ENCODE measurements at places on chromosomes 3 and 15. TPM values are rescaled to one million over a fixed set of nuclear protein-coding genes. Genes with fewer than 3 reads are reported as not detected.

ZNF860 gene
- total RNA-seq, result 0.80 TPM

IGSF11 gene
- 0.40 TPM for total RNA-seq

PARP15 gene
- total RNA-seq, result 0.32 TPM

PSTPIP1 gene
- not detected for total RNA-seq

ITGA11 gene
- 4.7 TPM for total RNA-seq

HHATL gene
- total RNA-seq, result not detected

ROPN1 gene
- total RNA-seq, result not detected

GRCh38 chr3:46902188-46902631 lies 24.7 kb downstream of the PTH1R start:
- H3K27ac ChIP-seq, result no peak overlapping the region
- H3K4me1 ChIP-seq, result no peaks in the 10 kb centered on the region
- DNase-seq, result no peak
- no peaks in the 10 kb centered on the region for H3K36me3 ChIP-seq

DNA sequence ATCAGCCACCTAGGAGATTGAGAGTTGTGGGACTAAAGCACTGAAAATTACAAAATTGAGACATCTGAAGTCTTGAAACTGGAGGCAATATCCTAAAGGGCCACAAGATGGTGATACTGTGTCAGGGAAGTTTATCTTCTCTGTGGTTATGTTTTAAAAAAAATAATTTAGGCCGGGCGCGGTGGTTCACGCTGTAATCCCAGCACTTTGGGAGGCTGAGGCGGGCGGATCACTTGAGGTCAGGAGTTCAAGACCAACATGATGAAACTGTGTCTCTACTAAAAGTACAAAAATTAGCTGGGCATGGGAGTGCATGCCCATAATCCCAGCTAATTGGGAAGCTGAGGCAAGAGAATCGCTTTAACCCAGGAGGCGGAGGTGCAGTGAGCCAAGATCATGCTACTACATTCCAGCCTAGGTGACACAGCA lies 17.9 kb upstream of the NIT2 start:
- H3K4me3 ChIP-seq, result no peak overlapping the region
- peak; percentile 64 for DNase-seq
- no peaks in the 10 kb centered on the region for H3K4me1 ChIP-seq
- H3K36me3 ChIP-seq, result no peaks in the 10 kb centered on the region

DNA sequence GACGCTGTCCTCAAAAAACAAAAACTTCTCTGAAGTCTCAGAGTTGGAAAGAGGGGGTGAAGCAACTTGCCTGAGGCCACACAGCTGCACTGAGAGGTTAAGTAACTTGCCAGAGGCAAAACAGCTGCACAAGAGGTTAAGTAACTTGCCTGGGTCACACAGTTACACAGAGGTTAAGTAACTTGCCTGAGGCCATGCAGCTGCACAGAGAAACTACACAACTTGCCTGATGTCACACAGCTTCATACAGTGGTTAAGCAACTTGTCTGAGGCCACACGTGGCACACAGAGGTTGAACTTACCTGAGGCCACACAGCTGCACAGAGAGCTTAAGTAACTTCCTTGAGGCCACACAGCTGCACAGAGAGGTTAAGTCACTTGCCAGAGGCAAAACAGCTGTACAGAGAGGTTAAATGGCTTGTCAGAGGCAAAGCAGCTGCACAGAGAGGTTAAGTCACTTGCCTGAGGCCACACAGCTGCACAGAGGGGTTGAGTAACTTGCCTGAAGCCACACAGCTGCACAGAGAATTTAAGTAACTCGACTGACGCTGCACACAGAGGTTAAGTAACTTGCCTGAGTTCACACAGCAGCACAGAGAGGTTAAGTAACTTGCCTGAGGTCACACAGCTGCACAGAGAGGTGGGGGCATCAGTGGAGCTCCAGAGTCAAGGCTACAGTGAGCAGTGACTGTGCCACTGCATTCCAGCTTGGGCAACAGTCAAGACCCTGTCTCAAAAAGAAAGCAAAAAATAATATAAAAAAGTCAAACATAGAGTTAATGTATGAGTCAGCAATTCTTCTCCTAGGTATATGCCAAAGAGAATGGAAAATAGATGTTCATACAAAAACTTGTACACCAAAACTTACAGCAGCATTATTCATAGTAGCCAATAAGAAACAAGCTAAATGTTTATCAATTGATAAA lies 12.0 kb upstream of the ACAD9 start:
- no peak for DNase-seq
- H3K4me1 ChIP-seq, result no peaks in the 10 kb centered on the region
- no peak overlapping the region for H3K4me3 ChIP-seq
- no peaks in the 10 kb centered on the region for H3K27me3 ChIP-seq
- no peak overlapping the region for H3K27ac ChIP-seq

- H3K4me3 ChIP-seq, result no peak overlapping the region
- no peaks in the 10 kb centered on the region for H3K4me1 ChIP-seq
- no peaks in the 10 kb centered on the region for H3K36me3 ChIP-seq
- H3K27ac ChIP-seq, result no peak overlapping the region
Observed at GRCh38 chr3:154345422-154346122, 21.3 kb upstream of the DHX36 start.

- no peak overlapping the region for H3K4me3 ChIP-seq
- H3K36me3 ChIP-seq, result no peaks in the 10 kb centered on the region
- H3K27me3 ChIP-seq, result no peaks in the 10 kb centered on the region
- peaks cover 3% of the 10 kb centered on the region for H3K4me1 ChIP-seq
Observed at GRCh38 chr3:47949979-47950378, 66.2 kb downstream of the MAP4 start.

GRCh38 chr3:123783050-123783689 lies 101.0 kb downstream of the MYLK start:
- H3K4me1 ChIP-seq, result peaks cover 18% of the 10 kb centered on the region
- DNase-seq, result no peak
- H3K27ac ChIP-seq, result peak overlapping the region; percentile 20
- peaks cover 3% of the 10 kb centered on the region for H3K27me3 ChIP-seq
- H3K36me3 ChIP-seq, result no peaks in the 10 kb centered on the region

DNA sequence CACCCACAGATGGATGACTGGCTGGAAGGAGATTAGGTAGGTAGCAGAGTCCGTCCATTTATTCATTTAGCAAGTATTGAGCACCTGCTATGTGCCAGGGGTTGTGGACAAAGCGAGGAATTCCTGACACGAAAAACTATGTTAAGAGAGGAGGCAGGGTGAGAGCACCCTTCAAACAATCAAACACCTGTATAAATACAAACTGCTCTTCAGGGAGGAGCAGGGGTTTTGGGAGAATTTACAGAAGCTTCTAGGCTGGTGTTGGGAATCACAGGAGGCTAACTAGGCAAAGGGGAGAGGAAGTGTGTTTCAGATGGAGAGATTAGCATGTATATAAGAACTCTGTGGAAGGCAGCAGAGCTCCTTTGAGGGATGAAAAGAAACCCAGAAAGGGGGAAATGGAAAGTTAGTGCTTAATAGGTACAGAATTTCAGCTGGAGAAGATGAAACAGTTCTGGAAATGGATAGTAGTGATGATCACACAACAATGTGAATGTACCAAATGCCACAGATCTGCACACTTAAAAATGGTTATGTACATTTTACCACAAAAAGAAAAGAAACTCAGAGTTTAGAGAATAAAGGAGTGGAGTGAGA lies 805 bp upstream of the SEC22C start:
- peaks cover 16% of the 10 kb centered on the region for H3K4me1 ChIP-seq
- peak overlapping the region; percentile 37 for H3K4me3 ChIP-seq
- no peaks in the 10 kb centered on the region for H3K27me3 ChIP-seq
- H3K27ac ChIP-seq, result peak overlapping the region; percentile 91
- no peak for DNase-seq

DNA sequence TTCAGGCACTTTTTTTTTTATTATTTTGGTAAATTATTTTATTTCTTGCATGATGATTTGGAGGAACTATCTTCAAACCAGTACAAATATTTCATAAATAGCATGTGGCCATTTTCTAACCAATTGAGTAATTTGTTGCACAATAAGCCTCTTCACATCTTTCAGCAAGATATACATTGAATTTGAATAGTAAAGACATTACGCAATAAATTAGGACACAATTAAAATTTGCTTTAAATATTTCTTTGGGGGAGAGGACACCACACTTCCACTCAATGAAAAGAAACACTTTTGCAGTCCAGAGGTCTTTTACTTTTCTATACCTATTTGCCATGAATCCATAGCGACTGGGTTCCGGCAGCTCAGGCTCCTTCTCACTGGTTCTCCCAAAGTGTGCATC lies 762.6 kb upstream of the GOLIM4 start:
- no peaks in the 10 kb centered on the region for H3K36me3 ChIP-seq
- H3K4me3 ChIP-seq, result no peak overlapping the region
- no peak for DNase-seq
- H3K4me1 ChIP-seq, result peaks cover 28% of the 10 kb centered on the region
- H3K27ac ChIP-seq, result peak overlapping the region; percentile 94

DNA sequence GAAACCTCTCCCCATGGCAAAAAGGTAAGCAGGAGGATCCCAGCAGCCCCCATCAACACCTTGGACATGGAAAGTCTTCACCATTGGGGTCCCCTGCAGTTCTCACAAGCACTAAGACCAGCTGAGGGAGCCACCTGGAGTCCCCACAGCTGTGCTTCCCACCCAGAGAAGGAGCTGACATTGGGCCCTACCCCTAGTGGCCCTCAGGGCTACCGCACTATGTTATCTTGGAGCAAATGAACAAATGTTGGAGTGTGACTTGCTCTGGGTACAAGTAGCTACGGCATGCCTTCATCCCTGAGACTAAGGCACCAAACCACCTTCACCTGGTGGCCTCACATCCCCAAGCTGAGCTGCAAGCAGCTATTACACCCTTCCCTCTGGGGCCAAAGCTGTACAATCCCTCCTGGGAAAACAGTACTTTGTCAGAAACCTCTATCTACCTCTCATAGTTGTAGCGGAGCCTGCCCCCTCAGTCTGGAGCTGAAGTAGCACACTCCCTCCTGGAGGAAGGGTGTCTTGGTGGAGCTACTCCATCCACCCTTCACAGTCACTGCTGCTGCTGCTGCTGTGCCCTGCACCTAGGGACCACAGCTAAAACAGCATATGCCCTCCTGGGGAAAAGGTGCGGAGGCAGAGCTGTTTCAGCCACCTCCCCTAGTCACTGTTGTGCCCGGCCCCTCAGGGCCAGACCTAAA lies 42.7 kb downstream of the SERP1 start:
- H3K27me3 ChIP-seq, result no peaks in the 10 kb centered on the region
- H3K4me1 ChIP-seq, result no peaks in the 10 kb centered on the region
- H3K27ac ChIP-seq, result no peak overlapping the region
- H3K4me3 ChIP-seq, result no peak overlapping the region
- DNase-seq, result no peak
- no peaks in the 10 kb centered on the region for H3K36me3 ChIP-seq

GRCh38 chr3:99808163-99808794 lies 9.4 kb upstream of the CMSS1 start:
- no peak overlapping the region for H3K27ac ChIP-seq
- no peaks in the 10 kb centered on the region for H3K27me3 ChIP-seq
- no peaks in the 10 kb centered on the region for H3K4me1 ChIP-seq
- no peak overlapping the region for H3K4me3 ChIP-seq
- DNase-seq, result peak; percentile 72

- peak overlapping the region; percentile 52 for H3K4me3 ChIP-seq
- no peaks in the 10 kb centered on the region for H3K36me3 ChIP-seq
- no peak overlapping the region for H3K27ac ChIP-seq
- peaks cover 66% of the 10 kb centered on the region for H3K27me3 ChIP-seq
Observed at GRCh38 chr3:141051443-141052200, 475 bp downstream of the SPSB4 start.

- no peaks in the 10 kb centered on the region for H3K27me3 ChIP-seq
- DNase-seq, result no peak
- H3K27ac ChIP-seq, result no peak overlapping the region
- no peak overlapping the region for H3K4me3 ChIP-seq
- no peaks in the 10 kb centered on the region for H3K4me1 ChIP-seq
- no peaks in the 10 kb centered on the region for H3K36me3 ChIP-seq
Observed at GRCh38 chr3:113304856-113305540, 93.6 kb downstream of the BOC start.

GRCh38 chr15:41341519-41341918 lies 8.8 kb downstream of the NUSAP1 start:
- no peaks in the 10 kb centered on the region for H3K36me3 ChIP-seq
- no peaks in the 10 kb centered on the region for H3K27me3 ChIP-seq

DNA sequence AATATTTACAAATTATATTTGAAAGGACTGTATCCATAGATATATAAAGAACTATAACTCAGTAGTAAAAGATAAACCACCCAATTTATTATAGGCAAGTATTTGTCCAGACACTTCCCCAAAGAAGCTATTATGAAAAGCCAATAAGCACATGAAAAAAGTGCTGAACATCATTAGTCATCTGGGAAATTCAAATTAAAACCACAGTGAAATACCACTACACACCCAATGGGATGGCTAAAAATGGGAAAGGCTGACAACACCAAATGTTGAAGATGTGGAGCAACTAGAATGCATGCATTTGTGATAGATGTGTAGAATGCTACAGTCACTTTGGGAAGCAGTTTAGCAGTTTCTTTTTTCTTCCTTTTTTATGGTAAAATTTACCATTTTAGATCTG lies 147.0 kb downstream of the PDE8A start:
- no peaks in the 10 kb centered on the region for H3K4me1 ChIP-seq
- H3K27me3 ChIP-seq, result no peaks in the 10 kb centered on the region
- no peak overlapping the region for H3K27ac ChIP-seq
- no peaks in the 10 kb centered on the region for H3K36me3 ChIP-seq

Data from hepatocyte (in vitro differentiated cells).